ENCODE measurements at places on chromosomes 2 and 18.

- no peak for DNase-seq
Measured at GRCh38 chr2:241036397-241036963, 38.1 kb downstream of the SNED1 start.

GRCh38 chr2:150491430-150491829, 4.0 kb upstream of the RND3 start:
- DNase-seq, result no peak

- no peak for DNase-seq
Measured at GRCh38 chr18:60675126-60675525, 302.6 kb upstream of the MC4R start.

DNA sequence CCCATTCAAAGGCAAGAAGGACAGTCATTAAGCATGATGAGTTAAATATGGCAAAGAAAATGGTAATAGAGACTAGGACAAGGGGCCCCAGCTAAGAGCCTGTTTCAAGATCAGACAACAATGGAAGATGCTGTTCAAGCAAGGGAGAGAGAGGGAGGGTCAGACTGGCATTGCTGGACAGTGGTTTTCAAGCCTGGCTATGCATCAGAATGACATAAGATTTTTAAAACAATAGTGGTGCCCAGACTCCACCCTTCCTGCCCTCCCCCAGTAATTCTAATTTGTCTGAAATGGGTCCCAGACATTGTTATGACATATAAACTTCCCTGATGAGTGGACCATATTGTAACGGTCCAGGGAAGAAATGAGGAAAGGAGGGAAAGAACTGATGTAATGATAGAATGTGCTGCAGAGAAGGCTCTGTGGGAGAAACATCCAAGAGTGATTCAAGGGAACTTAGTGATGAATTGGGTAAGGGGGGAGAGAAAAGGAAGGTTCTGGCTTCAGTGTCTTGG, 112.9 kb upstream of the TRIB2 start:
- no peak for DNase-seq

- DNase-seq, result no peak
Measured at GRCh38 chr2:224190936-224191270, 151.8 kb upstream of the SERPINE2 start.

- no peak for DNase-seq
Measured at GRCh38 chr2:68447118-68447517, 20.0 kb downstream of the FBXO48 start.

- no peak for DNase-seq
Measured at GRCh38 chr18:12819841-12820240, 64.2 kb downstream of the PTPN2 start.

GRCh38 chr2:20539776-20540586, 93.1 kb downstream of the RHOB start:
- DNase-seq, result no peak

- no peak for DNase-seq
Measured at GRCh38 chr2:145685383-145686050, 1165.6 kb upstream of the ZEB2 start.

DNA sequence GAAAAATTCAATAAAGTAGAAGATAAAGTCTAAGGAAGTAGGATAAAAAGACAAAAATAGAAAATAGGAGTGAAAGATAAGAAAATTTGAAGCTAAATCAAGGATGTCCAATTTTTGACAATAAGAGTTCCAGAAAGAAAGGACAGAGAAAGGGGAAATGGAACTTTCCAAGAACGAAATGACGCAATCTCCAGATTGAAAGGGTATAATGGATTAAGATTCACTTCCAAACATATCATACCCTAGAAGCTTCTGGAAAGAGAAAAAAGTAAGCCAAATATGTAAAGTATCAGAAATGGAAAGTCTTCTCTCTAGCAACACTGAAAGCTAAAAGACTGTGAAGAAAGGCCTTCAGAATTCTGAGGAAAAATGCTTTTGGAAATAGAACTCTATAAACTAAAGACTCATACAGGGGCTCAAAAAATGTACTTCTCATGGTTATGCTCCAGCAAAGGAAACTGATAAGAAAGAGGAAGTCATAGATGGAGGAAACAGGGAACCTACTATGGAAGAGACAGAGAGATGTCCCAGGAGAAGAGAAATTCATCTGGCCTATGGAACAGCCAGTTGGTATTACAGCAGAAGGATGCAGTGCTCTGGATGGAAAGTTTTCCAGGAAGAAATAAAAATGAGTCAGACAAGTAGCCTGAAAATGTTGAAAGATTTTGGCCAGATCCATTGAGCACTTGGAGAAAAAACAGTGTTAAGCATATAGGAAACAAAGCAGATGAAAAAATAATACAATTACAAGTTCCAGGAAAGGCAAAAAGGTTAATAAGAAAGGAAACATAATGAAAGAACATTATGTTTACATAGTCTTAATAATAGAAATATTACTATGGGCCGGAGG, 20.1 kb downstream of the CASP8 start:
- no peak for DNase-seq

DNA sequence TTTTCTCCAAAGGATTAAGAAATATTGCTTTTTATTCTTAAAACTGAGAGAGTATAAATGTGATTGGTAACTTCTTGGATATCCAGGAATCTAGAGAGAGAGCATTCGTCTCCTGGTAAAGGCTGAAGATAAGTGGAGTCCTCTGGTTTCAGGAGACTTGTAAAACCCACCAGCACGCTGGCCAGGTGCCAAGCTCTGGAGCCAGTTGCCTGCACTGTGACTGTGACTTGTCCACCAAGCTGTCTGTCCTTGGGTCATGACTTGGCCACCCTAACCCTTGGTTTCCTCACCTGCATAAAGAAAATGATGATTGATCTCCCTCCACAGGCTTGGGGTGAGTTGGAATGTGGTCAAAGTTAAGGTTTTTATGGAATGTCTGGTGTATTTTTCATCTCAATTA, 185.4 kb upstream of the NCKAP5 start:
- no peak for DNase-seq

Measured in NCI-H1417 treated with DMSO at 0.1 percent for 48 hours (cell line).